ENCODE measurements at places on chromosomes 3 and 15.

DNA sequence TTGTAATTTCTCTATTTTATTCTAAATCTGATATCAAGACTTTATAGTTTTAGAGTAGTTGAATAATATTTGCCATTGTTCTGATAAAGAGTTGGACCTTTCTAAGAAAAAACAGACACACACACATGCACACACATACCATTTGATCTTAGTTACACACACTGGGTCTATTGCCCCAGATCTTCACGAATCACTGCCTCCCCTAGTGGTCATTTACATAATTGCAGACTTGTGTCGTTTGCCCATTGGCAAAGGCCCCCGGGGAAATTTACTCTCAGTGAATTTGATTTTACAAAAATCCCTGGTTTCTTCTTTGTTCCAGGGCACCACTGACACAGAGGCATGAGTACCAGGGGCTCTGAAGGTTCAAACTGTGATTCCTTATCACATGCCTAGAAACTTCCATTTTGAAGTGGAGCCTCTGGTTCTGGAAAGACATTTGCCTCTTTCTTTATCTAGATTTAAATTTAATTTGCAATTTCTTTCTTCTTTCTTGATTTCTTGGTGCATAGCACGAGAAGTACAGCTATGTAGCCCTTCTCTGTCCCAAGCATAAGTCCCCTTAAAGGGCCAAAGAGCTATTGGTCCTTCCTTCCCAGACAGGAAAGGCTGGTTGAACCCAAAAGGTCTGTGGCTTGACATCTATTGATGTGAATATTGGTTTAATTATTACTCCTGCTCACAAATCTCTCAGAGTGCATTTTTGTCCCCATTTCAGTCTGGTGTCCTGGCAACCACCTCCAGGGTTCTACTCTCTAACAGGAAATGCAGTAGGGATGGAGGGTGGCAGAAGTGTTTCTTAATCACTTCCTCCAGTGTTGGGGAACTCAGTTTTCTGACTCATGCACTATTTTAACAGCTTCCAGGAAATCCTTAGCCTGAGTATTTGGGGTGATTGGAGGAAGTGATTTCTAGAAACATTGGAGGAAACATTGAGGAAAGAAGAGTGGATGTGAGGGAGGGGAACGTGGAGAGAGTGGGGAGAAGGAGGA, 32.4 kb upstream of the SLC6A11 start:
- H3K4me1 ChIP-seq = no peaks in the 10 kb centered on the region
- DNase-seq = no peak
- H3K4me3 ChIP-seq = no peak overlapping the region
- no peaks in the 10 kb centered on the region for H3K36me3 ChIP-seq

DNA sequence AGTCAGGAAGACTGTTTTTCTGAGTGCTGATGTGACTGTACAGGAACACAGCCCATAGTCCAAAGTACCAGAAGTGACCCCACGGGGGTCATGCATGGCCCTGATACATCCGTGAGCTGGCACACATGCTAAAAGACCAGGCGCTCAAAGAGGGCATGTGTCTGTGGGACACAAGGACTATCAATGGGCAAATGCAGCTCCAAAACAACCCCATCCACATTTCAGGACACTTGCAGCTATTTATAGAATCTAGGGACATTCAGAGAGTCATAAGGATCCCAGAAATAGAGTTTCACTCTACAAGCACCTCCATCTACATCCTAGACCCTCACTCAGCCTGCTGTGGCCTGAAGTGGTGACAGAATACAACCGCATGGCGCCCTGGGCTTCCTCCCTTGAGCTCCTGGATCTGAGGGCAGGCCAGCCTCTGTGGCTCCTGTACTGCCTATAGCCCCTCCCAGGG, 17.0 kb downstream of the SLC25A20 start:
- peaks cover 22% of the 10 kb centered on the region for H3K36me3 ChIP-seq
- H3K4me1 ChIP-seq = peaks cover 7% of the 10 kb centered on the region
- no peak overlapping the region for H3K4me3 ChIP-seq
- DNase-seq = no peak
- no peak overlapping the region for H3K27ac ChIP-seq

DNA sequence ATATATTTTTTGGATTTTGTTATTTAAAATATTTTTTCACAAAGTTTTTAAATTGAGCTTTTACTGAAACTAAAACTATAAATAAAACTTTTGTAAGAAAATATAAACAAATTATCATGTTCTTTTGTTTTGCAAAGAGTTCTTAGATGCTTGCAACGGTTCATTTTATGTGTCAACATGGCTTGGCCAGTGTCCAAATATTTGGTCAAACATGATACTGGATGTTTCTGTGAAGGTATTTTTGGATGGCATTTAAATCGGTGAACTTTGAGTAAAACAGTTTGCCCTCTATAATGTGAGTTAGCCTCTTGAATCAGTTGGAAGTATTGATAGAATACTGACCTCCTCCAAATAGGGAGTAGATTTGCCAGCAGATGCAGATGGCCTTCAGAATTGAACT, 612.6 kb upstream of the NECTIN3 start:
- no peaks in the 10 kb centered on the region for H3K4me1 ChIP-seq
- H3K27me3 ChIP-seq = no peaks in the 10 kb centered on the region
- no peak for DNase-seq

DNA sequence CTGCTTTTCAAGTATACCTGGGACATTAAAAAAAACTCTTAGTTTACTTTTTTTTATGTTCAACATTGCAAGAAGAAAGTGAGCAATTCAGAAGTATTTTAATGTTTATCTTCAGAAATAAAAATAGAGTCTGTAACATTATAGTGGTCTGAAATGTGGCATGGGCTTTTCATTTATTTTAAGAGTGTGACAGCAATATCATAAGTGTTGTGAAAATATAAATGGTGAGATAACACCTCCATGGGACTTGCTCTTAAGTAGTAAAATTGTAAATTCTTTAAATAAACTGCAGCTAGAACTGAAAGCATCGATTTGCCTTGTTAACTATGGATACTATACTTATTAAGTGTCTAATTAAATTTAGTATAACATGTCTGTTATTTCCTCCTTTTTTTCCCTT, 48.8 kb upstream of the ZCWPW2 start:
- DNase-seq = no peak
- no peak overlapping the region for H3K4me3 ChIP-seq
- H3K36me3 ChIP-seq = peaks cover 4% of the 10 kb centered on the region
- H3K27me3 ChIP-seq = no peaks in the 10 kb centered on the region
- peaks cover 2% of the 10 kb centered on the region for H3K4me1 ChIP-seq

DNA sequence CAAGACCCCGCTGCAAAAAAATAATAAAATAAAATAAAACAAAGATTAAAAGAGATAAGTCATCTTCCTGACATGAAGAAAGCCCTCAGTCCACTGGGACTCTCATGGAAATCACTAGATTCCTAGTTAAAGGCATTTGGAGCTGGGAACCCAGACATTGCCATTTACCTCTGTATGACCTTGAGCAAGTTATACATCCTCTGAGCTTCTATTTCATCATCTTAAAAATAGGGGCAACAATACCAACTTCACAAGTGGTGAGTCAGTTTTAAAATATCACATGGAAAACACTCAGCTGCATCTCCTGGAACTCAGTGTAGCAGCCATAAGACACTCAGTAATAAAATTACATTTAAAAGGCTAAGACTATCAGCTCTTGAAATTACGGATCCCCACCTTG, 334.8 kb downstream of the ERC2 start:
- no peak overlapping the region for H3K27ac ChIP-seq
- H3K4me3 ChIP-seq = no peak overlapping the region
- DNase-seq = no peak
- no peaks in the 10 kb centered on the region for H3K4me1 ChIP-seq
- no peaks in the 10 kb centered on the region for H3K36me3 ChIP-seq
- no peaks in the 10 kb centered on the region for H3K27me3 ChIP-seq

GRCh38 chr15:27912283-27912682, 186.8 kb downstream of the OCA2 start:
- no peaks in the 10 kb centered on the region for H3K4me1 ChIP-seq
- no peak overlapping the region for H3K27ac ChIP-seq
- H3K27me3 ChIP-seq = no peaks in the 10 kb centered on the region
- no peaks in the 10 kb centered on the region for H3K36me3 ChIP-seq
- no peak overlapping the region for H3K4me3 ChIP-seq
- no peak for DNase-seq

DNA sequence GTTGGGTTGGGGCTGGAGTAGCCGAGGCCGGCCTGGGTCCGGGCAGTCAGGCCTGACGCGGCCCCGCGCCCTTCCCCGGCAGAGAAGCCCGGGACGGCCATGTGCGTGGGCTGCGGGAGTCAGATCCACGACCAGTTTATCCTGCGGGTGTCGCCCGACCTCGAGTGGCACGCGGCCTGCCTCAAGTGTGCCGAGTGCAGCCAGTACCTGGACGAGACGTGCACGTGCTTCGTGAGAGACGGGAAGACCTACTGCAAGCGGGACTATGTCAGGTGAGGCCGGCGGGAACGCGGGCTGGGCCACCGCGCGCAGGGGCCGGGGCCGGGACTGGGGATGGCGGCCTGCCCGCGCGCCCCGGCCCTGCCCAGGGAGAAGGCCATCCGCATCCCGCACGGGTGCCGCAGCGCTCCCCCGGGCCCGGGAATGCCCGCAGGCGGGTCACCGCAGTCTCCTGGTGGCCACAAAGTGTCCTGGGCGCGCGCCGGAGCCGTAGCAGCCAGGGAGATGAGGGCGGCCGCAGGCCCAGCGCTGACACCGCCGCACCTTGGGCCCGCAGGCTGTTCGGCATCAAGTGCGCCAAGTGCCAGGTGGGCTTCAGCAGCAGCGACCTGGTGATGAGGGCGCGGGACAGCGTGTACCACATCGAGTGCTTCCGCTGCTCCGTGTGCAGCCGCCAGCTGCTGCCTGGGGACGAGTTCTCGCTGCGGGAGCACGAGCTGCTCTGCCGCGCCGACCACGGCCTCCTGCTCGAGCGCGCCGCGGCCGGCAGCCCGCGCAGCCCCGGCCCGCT, 1.3 kb downstream of the ISL2 start:
- DNase-seq = peak; percentile 45
- H3K4me3 ChIP-seq = peak overlapping the region; percentile 78
- no peak overlapping the region for H3K27ac ChIP-seq
- peaks cover 65% of the 10 kb centered on the region for H3K4me1 ChIP-seq
- H3K27me3 ChIP-seq = peaks cover 56% of the 10 kb centered on the region

DNA sequence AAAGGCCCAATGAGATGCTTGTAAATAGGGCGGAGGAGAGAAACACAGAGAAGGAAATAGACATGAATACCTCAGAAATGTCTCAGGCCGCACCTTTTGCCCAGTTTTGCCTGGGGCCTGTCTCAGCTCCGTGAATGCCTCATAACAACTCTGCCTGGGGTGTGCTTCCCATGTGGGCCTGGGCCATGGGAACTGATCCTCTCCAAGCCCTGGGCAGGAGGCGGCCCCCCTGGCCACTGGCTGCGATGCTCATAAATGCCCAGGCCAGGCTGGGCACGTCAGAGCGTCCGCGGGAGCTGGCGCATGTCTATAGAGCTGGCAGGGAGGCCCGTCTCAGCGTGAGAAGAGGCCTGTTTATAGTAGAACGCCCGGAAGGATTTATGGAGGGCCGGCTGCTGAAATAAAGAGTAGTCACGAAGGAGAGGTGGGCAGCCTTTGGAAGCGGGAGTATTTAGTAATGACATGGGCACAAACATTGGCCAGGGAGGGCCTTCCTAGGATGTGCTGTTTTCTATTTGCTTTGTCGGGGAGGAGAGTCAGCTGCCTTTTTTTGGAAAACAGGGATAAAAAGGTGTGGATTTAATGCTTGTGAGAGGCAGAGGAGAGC, 85.9 kb upstream of the IGF1R start:
- H3K4me3 ChIP-seq = no peak overlapping the region
- no peak overlapping the region for H3K27ac ChIP-seq
- DNase-seq = no peak
- no peaks in the 10 kb centered on the region for H3K36me3 ChIP-seq
- no peaks in the 10 kb centered on the region for H3K4me1 ChIP-seq
- peaks cover 7% of the 10 kb centered on the region for H3K27me3 ChIP-seq

DNA sequence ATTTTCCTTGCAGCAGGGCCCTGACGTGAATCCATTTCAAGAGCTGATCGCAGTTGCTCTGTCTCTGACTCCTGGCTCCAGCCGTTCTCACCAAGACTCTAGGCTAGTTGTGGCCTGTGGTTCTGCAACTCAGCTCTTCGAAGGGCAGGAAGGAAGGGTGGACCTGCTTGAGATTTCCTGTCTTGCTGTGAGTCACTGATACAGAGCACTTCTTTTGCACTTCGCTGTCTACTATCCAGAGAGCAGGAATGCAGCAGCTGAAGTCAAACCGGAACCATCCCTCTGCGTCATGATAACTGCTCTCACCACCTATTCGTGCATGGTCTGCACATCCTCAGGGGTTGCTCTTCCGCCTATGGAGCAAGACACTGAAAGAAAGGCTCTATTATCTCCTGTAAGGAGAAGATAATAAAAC, 59.7 kb downstream of the RAP2B start:
- no peaks in the 10 kb centered on the region for H3K27me3 ChIP-seq
- DNase-seq = no peak
- H3K4me1 ChIP-seq = peaks cover 42% of the 10 kb centered on the region
- peak overlapping the region; percentile 85 for H3K27ac ChIP-seq
- H3K36me3 ChIP-seq = no peaks in the 10 kb centered on the region
- peak overlapping the region; percentile 78 for H3K4me3 ChIP-seq

- H3K4me3 ChIP-seq = no peak overlapping the region
- no peaks in the 10 kb centered on the region for H3K4me1 ChIP-seq
- peaks cover 16% of the 10 kb centered on the region for H3K36me3 ChIP-seq
- DNase-seq = no peak
- no peaks in the 10 kb centered on the region for H3K27me3 ChIP-seq
Measured at GRCh38 chr15:43538091-43538490, 20.7 kb downstream of the MAP1A start.

DNA sequence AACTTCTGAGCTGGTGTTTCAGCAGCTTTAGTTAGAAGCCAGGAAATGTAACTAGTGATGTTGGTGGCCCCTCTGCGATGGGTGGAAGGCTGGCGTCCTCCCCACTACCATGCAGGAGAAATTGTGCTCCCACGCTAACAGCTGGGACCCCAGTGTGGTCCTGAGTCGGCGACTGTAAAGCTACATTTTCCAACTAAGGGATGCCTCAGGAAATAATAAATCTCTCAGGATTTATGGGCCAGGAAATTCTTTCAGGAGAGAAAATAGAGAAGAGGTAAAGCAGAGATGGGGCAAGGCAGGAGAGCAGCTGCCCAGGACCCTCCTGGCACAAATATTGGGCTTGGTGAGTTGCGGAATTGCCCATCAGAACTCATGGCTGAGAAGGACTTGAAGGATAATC, 186.9 kb downstream of the OPA1 start:
- H3K27ac ChIP-seq = no peak overlapping the region
- no peak for DNase-seq
- H3K36me3 ChIP-seq = no peaks in the 10 kb centered on the region
- no peak overlapping the region for H3K4me3 ChIP-seq
- peaks cover 17% of the 10 kb centered on the region for H3K4me1 ChIP-seq

DNA sequence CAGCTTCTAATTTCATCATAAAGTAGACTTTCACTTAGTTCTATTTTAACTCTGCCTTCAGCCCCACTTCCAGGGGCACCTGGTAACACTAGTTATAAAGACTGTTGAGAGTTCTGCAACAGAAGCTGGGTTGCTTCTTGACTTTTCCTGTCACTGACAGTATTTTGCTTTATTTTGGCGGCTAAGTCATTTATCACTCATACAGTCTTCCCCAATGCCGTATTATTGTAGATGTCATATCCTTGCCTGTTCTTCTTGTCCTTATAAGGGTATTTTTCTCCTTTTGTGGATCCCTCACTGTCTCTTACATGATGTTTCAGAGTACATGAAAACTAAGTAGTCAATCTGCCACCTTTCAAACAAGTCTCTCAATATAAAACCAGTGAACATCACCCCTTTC, 369.0 kb upstream of the PPP2R3A start:
- no peak overlapping the region for H3K27ac ChIP-seq
- no peaks in the 10 kb centered on the region for H3K36me3 ChIP-seq
- peaks cover 10% of the 10 kb centered on the region for H3K27me3 ChIP-seq
- DNase-seq = no peak
- no peaks in the 10 kb centered on the region for H3K4me1 ChIP-seq

Data from activated B cell treated with CpG ODN at 0.5 μM for 24 hours (primary cell).